Effector CD8-positive, alpha-beta T cell (primary cell): ENCODE measurements at places on chromosomes 1 and 21.

GRCh38 chr1:4018466-4019146 is 118.5 kb upstream of the C1orf174 start:
- DNase-seq: no peak

DNA sequence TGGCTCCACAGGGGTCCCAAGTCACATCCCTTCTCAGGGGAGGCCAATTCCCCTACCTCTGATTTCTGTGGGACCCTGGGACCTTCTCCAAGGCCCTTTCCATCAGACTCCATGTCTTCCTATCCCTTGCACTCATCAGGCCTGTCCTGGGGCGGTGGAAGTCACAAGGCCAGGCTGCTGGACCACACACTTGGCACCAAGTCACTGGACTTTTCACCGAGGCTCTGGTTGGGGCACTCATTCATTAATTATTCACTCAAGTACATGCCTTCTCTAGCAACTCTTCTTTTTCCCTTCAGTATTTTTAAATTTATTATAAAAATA is 11.2 kb upstream of the FOXO6 start:
- no peak for DNase-seq

- DNase-seq: no peak
Measured at GRCh38 chr21:41362605-41363369, 960 bp downstream of the MX2 start.

- DNase-seq: no peak
Measured at GRCh38 chr1:160257411-160258015, 4.8 kb downstream of the DCAF8 start.

DNA sequence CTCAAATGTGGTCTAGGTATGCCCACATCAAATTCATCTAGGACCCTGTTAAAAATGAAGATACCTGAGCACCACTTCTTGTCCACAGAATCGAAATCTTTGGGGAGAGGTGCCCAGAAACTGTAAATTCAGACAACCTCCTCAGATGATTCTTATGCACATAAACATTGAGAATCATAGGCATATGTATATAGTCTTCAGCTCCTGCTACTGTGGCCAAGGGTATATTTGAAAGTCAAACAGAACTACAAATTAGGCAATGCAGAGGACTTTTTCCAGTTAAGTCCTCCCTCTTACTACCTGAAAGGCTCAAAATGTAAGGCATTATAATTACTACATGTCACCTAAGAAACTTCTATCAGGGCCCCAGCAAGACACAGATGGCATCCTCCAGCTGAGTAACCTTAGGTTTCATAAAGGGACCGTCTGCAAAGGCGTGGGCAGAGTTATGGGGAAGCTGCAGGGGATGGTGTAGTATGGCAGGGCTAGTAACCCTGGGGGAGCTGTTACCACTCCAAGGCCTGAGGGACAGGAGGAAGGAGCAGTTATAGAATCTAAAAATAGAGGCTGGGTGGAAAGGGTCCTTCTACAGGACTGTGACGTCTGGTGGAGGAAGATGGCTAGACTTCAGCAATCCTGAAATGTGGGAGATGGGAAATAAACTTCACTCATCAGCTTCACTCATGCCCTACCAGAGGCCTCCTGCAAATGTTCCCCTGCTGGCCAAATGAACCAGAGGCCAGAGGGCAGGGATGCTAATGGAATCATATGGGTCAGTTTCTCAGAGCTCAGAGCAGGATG is 46.3 kb downstream of the DAB1 start:
- DNase-seq: no peak

DNA sequence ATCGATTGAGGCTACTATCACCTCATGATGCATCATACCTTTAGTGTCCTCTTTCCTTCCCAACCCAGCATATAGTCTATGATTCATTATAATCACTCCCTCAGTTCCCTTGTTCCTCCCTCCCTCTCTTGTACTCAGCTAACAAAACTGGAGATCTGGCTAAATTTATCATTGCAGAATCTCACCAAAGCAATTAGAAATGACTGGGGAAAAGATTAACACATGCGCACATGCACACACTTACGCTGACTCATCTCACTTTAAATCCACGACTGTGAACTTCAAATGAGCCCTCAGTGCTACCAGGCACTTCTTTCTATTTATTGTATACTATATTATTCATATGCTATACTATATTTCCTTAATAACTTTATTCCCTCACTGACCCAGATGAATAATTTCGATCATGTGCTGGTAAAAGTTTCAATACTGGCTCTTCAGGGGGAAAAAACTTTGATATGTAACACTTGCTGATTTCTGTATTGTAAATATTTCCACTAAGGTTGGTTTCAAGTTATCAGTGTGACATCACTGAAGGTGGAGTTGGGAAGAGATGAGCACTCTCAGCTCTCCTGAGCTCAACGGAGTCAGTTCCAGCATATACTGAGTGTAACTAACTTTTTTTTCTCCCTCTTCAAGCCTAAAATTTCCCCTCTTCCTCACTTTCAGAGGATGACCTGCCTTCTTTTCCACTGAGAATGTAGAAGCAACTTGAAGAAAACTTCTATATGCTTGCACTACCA is 613.7 kb upstream of the B3GALT2 start:
- no peak for DNase-seq

- DNase-seq: no peak
Measured at GRCh38 chr1:236132420-236133046, 9.8 kb upstream of the GPR137B start.

DNA sequence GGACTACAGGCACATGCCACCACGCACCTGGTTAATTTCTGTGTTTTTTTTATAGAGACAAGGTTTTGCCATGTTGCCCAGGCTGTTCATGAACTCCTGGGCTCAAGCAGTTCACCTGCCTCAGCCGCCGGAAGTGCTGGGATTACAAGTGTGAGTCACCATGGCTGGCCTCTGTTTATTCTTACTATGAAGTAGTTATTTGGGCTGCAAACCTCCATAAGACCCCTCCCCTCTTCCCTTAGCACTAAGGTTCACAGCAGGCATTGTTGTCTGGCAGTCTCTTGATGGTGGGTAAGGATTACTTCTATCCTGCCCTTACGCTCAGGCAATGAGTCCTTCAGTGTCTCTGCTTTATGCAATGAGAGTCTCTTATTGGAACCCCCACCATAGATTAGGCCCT is 51.8 kb downstream of the ANGPTL1 start:
- no peak for DNase-seq

- no peak for DNase-seq
Measured at GRCh38 chr1:212595787-212596714, 12.5 kb upstream of the ATF3 start.
